ENCODE measurements at places on chromosomes 11 and 22.

DNA sequence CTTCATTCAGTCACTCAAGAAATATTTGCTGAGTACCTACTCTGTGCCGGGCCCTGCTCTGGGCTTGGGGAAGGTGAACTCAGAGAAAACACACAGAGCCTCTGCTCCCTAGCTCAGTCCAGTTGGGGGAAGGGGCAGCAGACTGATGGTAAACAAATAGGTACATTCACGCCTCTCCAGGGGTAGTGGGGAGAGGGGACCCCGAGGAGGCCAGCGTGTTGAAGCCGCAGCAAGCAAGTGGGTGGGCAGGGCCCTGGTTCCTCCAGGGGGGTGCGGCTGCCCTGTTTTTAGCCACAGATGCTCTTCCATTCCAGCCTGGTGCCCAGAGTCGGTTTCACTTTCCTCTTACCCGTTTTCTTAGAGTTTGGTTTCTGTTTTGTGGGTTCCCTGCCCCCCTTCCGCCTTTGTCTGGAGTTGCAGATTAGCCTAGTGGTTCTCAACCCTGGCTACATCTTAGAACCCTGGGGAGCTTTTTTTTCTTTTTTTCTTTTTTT, 8.7 kb downstream of the DRAP1 start:
- DNase-seq, result no peak

- DNase-seq, result no peak
These were observed 101.8 kb downstream of the LUZP2 start for GRCh38 chr11:24598641-24599040.

GRCh38 chr11:4643682-4644081, at the start of gene OR51E1:
Gene OR51E1, plus strand, starts transcription at chr11:4643982. Its CDS starts 8,545 bp downstream, at chr11:4652527.
- no peak for DNase-seq

DNA sequence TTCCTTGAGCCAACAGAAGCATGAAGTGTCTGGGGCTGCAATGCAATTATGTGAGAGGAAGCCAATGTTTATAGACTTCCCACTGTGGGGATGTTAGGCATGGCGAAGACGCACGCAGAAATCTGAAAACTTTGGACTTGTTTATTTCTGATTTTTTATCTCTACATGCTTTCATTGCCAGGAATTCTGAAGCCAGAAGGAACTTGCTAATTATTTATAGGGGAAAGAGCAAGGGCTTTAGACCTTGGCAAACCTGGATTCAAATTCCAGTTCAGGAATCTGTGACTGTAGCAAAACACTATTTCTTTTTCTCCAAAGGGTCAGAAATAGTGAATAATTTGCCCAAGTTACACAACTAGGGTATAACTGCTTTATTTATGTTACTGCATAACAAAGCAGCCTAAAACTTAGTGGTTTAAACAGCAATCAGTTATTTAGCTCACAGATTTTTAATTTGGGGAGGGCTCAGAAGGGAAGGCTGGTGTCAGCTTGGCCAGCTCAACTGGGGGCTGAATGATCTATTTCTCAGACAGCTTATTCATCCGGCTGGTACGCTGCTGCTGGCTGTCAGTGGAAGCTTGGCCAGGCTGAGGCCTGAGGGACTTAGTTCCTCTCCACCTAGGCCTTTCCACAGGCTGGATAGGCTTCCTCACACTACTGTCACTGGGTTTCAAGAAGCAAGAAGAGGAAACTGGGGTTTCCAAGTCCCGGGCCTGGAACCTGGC, 1.9 kb upstream of the OR6Q1 start:
- DNase-seq, result no peak

GRCh38 chr11:16784666-16785065, 46.2 kb downstream of the C11orf58 start:
- no peak for DNase-seq

- no peak for DNase-seq
These were observed 537.4 kb upstream of the CCDC90B start for GRCh38 chr11:83823461-83824025.

GRCh38 chr11:25691959-25692358, 640.0 kb upstream of the ANO3 start:
- no peak for DNase-seq

All from smooth muscle cell of the brain vasculature (primary cell).